Gastrocnemius medialis (tissue), 4 donors: ENCODE measurements at places on chromosomes 7 and 10. TPM values are rescaled to one million over a fixed set of nuclear protein-coding genes. Genes with fewer than 3 reads are reported as not detected.

GRCh38 chr7:46628389-46628788 lies 707.3 kb upstream of the IGFBP3 start:
- DNase-seq = no peak
- H3K36me3 ChIP-seq = no peaks in the 10 kb centered on the region
- no peaks in the 10 kb centered on the region for H3K27me3 ChIP-seq
- no peaks in the 10 kb centered on the region for H3K4me1 ChIP-seq
- H3K27ac ChIP-seq = no peak overlapping the region
- no peak overlapping the region for H3K4me3 ChIP-seq

GRCh38 chr10:62052276-62052675 lies 150.8 kb downstream of the ARID5B start:
- peaks cover 28% of the 10 kb centered on the region for H3K4me1 ChIP-seq
- DNase-seq = peak; percentile 89
- H3K27me3 ChIP-seq = no peaks in the 10 kb centered on the region
- H3K27ac ChIP-seq = peak overlapping the region; percentile 97
- peaks cover 8% of the 10 kb centered on the region for H3K36me3 ChIP-seq

DNA sequence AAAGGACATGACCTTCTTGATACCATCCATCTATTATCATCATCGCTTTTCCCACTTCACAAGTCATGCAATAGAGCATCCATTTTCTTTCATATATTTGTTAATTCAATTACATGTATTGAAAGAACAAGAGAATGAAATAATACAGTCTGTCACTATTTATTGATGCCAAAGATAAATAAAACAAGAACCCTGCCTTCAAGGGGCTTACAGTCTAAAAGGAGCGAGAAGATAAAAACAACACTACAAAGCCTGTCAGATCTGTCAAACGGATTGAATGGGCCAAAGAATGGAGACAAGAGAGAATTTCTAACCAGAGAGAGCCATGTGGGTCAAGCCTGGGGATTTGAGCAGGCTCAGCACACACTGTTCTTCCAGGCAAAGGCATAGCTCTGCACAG lies 15.9 kb downstream of the CPA5 start:
- no peak overlapping the region for H3K27ac ChIP-seq
- H3K4me3 ChIP-seq = no peak overlapping the region
- no peaks in the 10 kb centered on the region for H3K27me3 ChIP-seq
- DNase-seq = no peak

- H3K4me3 ChIP-seq = no peak overlapping the region
- H3K27ac ChIP-seq = no peak overlapping the region
- peaks cover 21% of the 10 kb centered on the region for H3K4me1 ChIP-seq
- no peak for DNase-seq
- H3K36me3 ChIP-seq = no peaks in the 10 kb centered on the region
- H3K27me3 ChIP-seq = no peaks in the 10 kb centered on the region
These were observed 22.7 kb downstream of the YKT6 start for GRCh38 chr7:44223362-44224079.

DNA sequence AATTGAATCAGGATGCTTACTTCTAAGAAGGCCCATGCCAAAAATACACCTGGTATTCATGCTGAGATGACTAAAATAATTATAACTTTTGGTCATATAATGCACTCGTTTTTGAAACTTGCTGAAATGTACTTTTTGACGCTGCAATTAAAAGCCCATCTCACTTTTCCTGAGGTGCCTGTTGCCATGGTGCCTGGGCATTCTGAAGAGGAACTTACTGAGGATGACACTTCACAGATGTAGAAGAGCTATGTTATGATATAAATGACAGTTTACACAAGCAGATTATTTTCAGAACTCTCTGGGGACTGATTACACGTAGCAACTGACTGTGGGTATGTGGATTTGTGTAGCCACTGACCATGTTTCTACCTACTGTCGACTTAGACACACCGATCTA lies 182.4 kb downstream of the TPK1 start:
- H3K27ac ChIP-seq = no peak overlapping the region
- no peak for DNase-seq
- no peaks in the 10 kb centered on the region for H3K4me1 ChIP-seq
- no peaks in the 10 kb centered on the region for H3K27me3 ChIP-seq
- no peaks in the 10 kb centered on the region for H3K36me3 ChIP-seq
- no peak overlapping the region for H3K4me3 ChIP-seq

GPC2 gene
- total RNA-seq = not detected

CCDC126 gene
- 20.7 TPM for total RNA-seq

PTPRN2 gene
- 0.66 TPM for total RNA-seq
